Neural crest cell (in vitro differentiated cells): ENCODE measurements at places on chromosomes 11 and 22. TPM values are rescaled to one million over a fixed set of nuclear protein-coding genes. Genes with fewer than 3 reads are reported as not detected.

- DNase-seq: no peak
These were observed 259.2 kb upstream of the SORL1-AS1 start for GRCh38 chr11:121711939-121712338.

The PKP3 gene
- total RNA-seq: 0.42 and 1.7 TPM in 2 replicates

GRCh38 chr11:73980001-73980961 is 2.4 kb downstream of the UCP2 start:
- no peak for DNase-seq

DNA sequence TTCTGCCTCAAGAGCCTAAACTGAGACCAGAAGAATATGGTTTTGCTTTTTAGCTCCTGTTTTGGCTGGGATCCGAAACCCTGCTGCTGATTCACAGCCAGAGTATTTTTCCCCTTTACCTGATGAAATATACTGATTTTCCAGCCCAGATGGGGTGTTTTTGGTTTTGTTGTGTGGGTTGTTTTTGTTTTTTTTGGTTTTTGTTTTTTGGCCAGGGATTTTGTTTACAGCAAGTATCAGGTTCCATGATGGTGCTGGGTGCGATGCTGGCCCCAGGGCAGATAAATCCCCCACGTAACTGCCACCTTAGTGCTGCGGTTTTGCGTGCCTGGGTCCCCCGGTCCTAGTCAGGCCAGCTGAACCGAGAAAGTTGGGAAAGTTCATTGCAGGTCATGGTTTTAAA is 103.7 kb downstream of the ZBTB16 start:
- no peak for DNase-seq

- no peak for DNase-seq
These were observed 58.9 kb downstream of the SLC5A12 start for GRCh38 chr11:26662916-26663315.

DNA sequence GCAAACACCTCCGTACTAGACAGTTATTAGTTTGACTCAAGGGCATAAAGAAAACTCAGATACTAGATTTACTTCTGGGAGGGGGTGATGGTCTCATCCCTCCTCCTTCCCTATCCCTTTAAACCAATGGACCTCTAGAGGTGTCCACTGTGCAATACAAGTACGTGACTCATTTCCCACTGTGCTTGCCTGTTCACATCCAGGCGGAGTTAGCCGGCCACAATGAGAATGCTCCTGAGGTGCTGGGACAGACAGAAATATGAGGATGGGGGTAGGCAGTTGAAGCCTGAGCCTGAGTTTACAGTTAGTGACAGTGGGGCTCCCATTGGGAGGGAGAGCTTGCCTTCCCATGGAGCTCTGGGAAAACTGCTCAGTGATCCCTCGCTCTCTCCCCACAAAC is 8.4 kb upstream of the PMM1 start:
- DNase-seq: no peak

GRCh38 chr11:23569134-23569533 is 708.9 kb upstream of the CCDC179 start:
- DNase-seq: no peak

DNA sequence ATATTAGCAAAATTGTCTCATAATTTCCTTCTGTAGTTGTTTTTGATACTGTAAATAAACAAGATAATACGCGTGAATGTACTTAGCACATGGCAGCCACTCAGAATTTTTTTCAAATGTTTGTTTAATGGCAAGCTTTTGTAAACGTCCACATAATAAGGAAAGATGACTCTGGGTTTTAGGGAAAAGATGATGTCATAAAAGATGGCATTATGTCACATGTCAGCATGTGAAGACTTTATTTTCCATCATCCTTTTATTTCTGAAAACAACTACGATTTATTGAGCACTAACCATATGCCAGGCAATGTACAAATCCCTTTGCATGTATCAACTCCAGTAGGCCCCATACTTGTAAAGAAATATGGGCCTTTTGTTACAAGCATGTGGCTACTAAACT is 139.9 kb downstream of the C11orf91 start:
- DNase-seq: no peak

DNA sequence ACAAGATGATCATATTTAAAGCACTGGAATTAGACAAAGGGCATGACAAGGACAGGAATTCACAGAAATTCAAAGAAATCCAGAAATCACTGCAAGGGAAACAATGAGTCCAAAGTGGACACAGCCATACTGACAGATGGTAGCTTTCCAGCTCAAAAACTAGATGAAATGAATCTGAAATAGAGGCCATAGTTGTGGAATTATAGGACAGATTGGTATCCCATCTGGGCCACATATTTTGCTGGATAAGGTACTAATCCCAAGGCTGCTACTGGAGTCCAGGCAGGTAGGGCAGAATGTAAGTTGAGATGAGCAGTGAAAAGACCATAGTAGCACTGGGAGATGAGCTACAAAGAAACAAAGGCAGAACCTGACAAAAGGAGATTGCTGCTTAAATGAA is 258.3 kb upstream of the ANO3 start:
- DNase-seq: no peak

The TMPRSS13 gene
- total RNA-seq: 0.34 TPM in 1 of 2 replicates, not detected in the other

- DNase-seq: no peak
These were observed 256.9 kb upstream of the POU2AF2 start for GRCh38 chr11:110988671-110989070.

DNA sequence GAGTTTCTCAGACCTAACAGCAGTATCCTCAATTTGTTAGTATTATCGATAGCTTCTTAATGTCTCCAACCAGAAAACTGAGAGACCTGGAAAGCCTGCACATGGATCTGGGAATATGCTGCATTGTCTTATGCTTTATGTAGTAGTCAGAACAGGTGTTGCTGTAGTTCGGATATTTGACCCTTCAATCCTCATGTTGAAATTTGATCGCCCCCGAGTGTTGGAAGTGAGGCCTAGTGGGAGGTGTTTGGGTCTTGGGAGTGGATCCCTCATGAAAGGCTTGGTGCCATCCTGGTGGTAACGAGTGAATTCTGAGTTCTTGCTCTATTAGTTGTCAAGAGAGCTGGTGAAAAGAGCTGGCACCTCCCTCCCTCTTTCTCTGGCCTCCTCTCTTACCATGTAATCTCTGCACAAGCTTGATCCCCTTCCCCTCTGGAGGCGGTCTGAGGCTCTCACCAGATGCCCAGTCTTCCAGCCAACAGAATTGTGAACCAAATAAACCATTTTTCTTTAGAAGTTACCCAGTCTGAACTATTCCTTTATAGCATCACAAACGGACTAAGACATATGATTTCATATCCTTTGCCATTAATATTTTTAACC is 227.1 kb downstream of the DDX10 start:
- DNase-seq: no peak

GRCh38 chr11:113001709-113002108 is 40.5 kb downstream of the NCAM1 start:
- DNase-seq: no peak
